Tibial nerve (tissue), 4 donors: ENCODE measurements at places on chromosomes 1 and 21. TPM values are rescaled to one million over a fixed set of nuclear protein-coding genes. Genes with fewer than 3 reads are reported as not detected.

GRCh38 chr21:16540966-16541727, 811.4 kb downstream of the USP25 start:
- H3K27me3 ChIP-seq = no peaks in the 10 kb centered on the region
- peaks cover 12% of the 10 kb centered on the region for H3K4me1 ChIP-seq
- H3K4me3 ChIP-seq = no peak overlapping the region
- H3K36me3 ChIP-seq = no peaks in the 10 kb centered on the region

GRCh38 chr1:208880433-208881100, 636.4 kb upstream of the PLXNA2 start:
- no peak overlapping the region for H3K4me3 ChIP-seq
- DNase-seq = no peak
- H3K27me3 ChIP-seq = no peaks in the 10 kb centered on the region

DNA sequence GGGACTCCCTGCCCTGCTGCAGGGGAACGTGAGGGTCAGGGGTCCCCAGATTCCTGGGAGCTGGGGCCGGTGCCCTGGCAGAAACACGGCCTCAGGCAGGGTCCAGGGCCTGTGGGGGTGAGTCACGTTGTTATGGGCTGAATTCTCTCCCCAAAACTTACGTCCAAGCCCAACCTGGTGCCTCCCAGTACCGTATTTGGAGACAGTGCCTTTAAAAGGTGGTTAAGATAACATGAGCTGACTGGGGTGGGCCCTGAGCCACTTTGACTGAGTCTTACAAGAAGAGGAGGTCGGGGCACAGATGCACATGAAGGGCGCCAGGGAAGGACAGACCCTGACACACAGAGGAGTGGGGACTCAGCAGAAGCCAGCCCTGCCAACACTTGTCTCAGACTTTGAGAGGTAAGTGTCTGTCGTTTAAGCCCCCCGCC, 99.9 kb downstream of the WDR4 start:
- no peak overlapping the region for H3K4me3 ChIP-seq
- peaks cover 11% of the 10 kb centered on the region for H3K4me1 ChIP-seq
- H3K36me3 ChIP-seq = peaks cover under 1% of the 10 kb centered on the region
- peaks cover 24% of the 10 kb centered on the region for H3K27me3 ChIP-seq
- DNase-seq = no peak

DNA sequence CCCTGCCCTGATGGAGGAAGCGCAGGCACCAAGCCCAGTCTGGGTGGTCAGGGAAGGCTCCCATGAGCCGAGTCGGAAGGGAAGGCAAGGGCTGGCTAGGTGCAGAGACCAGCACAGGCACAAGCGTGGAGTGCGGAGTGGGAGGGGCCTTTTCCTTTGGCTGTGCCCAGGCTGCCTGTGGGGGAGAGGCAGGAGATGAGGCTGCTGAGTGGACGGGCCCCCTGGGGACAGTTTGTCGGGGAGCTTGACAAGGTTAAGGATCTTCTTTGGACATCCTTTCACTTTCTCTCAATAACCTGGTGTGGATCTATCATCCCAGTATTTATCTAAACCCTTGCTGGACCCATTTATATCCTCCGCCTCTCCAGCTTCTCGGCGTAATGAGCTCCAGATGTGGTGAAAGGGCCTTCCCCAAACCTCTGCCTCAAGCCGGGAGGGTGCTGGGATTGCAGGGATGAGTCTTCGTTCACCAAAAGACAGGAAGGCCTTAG, 42.9 kb downstream of the EPHB2 start:
- peak overlapping the region; percentile 16 for H3K4me3 ChIP-seq
- H3K27me3 ChIP-seq = no peaks in the 10 kb centered on the region
- no peaks in the 10 kb centered on the region for H3K4me1 ChIP-seq
- H3K27ac ChIP-seq = peak overlapping the region; percentile 78
- H3K36me3 ChIP-seq = no peaks in the 10 kb centered on the region

- no peak overlapping the region for H3K4me3 ChIP-seq
- no peaks in the 10 kb centered on the region for H3K4me1 ChIP-seq
- no peaks in the 10 kb centered on the region for H3K36me3 ChIP-seq
- H3K27ac ChIP-seq = no peak overlapping the region
These were observed 9.3 kb downstream of the SLC26A9 start for GRCh38 chr1:205933671-205934618.

TTC22 gene
- not detected for total RNA-seq

DNA sequence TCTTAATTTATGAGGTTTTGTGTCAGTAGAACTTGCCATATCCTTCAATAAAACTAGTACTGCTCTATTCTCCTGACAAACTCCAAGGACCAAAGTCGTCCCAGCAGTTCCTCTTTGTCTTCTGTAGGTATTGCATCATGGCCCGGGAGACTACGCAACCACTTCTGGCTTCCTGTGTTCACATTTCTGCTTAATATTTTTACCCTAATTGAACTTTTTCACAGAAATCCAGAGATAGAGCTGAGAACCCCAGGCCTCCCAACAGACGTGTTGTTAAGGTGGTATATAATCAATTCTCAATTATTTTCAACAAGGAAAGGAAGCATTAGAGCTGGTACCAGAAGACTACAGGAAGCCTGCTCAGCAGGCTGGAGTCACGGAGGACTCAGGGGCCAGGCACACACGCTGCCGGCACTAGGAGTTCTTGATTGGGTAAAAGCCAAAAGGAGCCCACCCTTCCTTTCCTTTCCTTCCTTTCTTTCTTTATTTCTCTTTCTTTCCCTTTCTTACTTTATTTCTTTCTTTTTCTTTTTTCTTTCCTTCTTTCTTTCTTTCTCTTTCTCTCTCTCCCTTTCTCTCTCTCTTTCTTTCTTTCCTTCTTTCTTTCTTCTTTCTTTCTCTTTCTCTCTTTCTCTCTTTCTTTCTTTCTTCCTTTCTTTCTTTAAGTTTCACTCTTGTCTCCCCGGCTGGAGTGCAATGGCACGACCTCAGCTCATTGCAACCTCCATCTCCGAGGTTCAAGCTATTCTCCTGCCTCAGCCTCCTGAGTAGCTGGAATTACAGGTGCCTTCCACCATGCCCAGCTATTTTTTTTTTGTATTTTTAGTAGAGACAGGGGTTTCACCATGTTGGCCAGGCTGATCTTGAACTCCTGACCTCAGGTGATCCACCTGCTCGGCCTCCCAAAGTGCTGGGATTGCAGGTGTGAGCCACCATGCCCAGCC, 173.7 kb downstream of the ZBTB18 start:
- no peaks in the 10 kb centered on the region for H3K36me3 ChIP-seq
- no peaks in the 10 kb centered on the region for H3K4me1 ChIP-seq
- DNase-seq = peak; percentile 33
- H3K4me3 ChIP-seq = no peak overlapping the region
- H3K27me3 ChIP-seq = peaks cover 4% of the 10 kb centered on the region
- no peak overlapping the region for H3K27ac ChIP-seq

DNA sequence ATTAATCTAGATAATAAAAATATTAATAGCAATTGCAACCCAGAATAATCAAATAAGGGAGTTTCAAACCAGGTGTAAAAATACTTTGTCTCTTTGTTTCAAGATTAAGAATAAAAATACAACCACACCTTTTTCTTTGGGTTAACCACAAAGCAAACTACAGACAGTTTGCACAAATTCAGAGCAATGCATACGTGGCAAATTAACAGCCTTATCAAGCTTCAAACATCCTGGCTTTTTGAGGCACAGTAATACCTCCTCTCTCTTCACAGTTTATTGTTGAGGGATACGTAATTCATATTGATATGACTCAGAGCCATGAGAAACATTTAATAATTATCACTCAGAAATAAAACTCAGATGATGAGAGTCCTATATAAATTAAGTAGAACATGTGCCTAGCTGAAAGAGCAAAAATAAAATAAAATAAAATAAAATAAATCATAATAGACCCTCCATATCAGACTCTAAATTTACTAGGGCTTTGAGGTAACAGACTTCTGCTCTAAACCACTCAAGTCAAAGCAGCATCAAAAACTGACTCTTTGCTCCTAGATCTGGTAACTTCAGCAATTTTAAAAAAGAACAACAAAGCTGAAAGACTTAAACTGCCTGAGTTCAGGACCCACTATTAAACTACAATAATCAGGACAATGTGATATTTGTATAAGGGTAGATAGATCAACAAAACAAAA, 11.4 kb downstream of the EDEM3 start:
- no peak overlapping the region for H3K27ac ChIP-seq
- H3K4me1 ChIP-seq = no peaks in the 10 kb centered on the region
- DNase-seq = no peak
- no peaks in the 10 kb centered on the region for H3K27me3 ChIP-seq
- no peak overlapping the region for H3K4me3 ChIP-seq

- no peak for DNase-seq
- H3K27ac ChIP-seq = no peak overlapping the region
- H3K4me1 ChIP-seq = peaks cover 4% of the 10 kb centered on the region
- H3K36me3 ChIP-seq = no peaks in the 10 kb centered on the region
These were observed 70.3 kb upstream of the F3 start for GRCh38 chr1:94611681-94612475.

GRCh38 chr21:33566514-33566913, 22.0 kb downstream of the DONSON start:
- DNase-seq = no peak
- H3K27ac ChIP-seq = no peak overlapping the region
- H3K36me3 ChIP-seq = peaks cover 6% of the 10 kb centered on the region
- no peaks in the 10 kb centered on the region for H3K4me1 ChIP-seq
- no peak overlapping the region for H3K4me3 ChIP-seq
